ENCODE measurements at places on chromosomes 12 and 14.

DNA sequence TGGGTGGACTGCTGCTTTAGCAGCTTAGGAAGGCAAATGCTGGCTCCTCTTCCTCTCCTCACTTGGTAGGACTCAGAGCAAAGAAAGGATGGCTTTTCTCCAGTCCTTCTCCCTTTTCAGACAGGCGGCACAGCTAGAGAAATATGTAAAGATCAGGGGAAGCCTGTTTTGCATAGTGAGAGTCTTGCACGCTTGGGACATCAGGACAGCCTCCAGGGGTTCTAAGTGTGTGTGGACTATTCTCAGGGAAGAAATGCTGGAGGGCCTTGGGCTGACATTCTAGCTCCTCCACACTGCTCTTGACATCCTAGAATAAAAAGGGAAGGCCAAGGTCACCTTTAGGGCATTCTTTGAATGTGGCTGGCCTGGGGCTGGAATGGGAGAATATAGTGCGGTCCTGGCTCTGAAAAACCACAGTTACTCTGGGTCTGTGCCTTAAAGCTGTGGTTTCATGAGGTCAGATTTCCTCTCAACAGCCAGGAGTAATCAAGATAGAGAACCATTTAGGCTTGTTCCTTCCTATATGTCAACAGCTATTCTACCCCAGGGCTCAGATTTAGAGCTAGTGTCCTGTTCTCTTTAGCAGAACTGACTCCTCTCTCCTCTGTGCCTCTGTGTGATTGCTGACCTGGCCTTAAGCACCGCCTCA lies 24.3 kb downstream of the CMA1 start:
- no peak for DNase-seq

DNA sequence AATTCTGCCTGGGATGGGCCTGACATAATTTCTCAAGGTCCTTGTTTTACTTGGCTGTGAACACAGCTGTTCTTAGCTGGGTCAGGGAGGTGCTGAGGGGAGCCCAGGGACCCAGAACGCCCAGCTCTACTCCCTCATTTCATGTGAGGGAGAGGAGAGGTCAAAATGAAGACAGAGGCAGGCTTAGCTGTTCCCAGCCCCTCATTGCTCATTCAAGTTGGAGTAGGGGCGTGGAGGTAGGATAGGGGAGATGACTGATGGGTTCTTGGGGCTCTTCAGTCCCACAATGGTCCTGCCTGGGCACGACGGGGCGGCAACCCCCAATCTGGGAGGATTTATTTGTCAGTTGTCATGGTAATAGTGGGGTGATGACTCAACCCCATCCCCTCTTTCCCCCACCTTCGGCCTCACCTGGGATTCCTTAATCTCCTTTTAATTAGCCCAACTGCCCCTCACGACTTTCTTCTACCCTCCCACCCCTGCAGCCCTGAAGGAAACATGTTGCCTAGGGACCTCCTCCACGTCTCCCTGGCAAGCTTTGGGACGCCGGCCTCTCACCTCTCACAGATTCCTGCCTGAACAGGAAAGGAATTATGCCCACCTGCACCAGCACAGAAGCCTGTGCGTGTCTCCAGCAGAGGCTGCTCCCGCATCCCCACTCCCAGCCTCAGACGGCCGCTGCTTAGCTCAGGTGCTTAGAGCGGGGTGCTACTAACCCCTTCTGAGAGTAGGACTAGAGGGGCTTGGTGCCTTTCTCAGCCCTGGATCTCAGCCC lies 10.2 kb downstream of the SPRYD3 start:
- no peak for DNase-seq

DNA sequence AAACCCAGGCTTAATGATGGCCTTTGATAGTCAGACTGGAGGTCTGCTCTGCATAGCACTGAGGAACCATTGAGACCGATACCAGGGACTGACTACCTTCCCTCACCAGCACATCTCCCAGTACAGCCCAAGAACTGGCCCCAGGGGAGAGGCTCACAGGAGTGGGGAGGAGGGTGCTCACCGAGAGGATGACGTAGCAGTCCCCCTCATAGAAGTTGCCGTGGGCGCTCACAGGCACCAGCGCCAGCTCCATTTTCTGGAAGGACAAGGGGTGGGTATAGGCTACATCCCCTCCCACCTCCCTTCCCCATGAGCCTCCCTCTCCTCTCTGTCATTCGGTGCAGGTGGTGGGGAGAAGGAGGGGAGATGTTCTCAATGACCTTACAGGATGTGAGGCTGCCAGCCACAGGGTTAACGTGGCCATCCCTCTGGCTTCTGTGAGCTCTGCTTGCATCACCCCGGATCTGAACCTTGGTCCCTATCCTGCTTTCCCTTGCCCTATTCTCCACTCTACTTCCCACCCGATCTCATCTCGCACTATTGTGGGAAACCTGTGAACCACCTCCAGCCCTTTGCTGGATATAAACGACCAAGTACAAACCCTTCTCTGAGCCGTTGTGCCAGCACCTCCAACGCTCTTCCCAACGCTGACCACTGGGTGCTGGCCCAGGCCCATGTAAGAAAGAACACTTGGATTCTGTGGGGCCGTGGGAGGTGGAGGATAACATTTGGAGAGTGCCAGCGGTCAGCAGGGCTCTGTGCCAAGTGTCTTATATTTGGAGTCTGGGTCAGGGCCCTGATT lies 4.4 kb downstream of the AVIL start:
- DNase-seq, result no peak

DNA sequence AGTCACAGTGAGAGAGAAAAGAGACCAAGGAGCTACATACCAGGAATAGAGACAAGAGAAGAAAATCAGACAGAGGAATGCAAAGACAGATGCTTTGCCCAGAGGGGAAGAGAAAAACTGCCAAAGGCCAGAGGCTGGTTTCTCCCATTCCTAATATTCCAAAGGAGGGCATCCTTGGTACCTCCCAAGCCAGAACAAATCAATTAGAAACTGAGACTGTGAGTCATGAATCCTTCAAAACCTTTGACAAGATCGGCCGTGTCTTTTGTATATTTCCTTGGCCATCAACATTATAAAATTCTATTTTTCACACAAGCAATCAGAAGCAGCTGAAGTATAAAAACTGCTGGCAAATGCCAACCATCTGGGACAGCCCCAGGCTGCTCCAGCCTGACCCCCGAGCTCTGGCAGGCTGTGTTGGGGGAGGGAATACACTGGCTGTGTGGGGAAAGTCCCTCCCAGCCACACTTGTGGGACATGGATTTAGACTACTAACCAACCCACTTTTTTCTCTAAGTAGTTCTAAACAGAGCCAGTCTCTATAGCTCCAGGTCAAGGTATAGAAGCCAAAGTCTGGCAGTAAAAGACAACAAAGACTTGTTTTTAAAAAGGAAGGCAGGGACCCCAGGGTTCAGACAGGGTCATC lies 13.7 kb downstream of the POMT2 start:
- DNase-seq, result peak; percentile 67

DNA sequence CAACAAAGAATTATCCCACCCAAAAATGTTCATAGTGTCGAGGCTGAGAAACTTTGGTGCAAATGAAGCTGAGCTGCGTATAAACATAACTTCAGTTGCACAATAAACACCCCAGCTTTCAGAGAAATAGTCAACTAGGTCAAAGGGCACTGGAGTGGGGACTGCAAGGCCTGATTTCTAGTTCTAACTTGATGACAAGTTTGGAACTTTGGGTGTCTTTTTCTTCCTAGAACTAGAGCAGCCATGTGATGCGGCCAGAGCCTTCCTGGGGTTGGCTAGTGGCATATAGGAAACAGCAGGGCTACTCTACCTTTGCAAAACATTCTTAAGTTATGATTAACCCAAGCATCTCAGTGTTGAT lies 298.4 kb upstream of the AMIGO2 start:
- DNase-seq, result no peak

GRCh38 chr12:15931590-15932053 lies 20.5 kb downstream of the DERA start:
- DNase-seq, result no peak

Data from C1 segment of cervical spinal cord (tissue), 14 donors.